ENCODE measurements at places on chromosomes 16 and 17.
A peak's percentile ranks its signal among the peaks of the same experiment; 100 is the strongest.

- no peak for DNase-seq
These were observed 31.9 kb downstream of the RNF213 start for GRCh38 chr17:80292521-80292971.

GRCh38 chr17:39981207-39981741 lies 667 bp downstream of the PSMD3 start:
- DNase-seq, result no peak

DNA sequence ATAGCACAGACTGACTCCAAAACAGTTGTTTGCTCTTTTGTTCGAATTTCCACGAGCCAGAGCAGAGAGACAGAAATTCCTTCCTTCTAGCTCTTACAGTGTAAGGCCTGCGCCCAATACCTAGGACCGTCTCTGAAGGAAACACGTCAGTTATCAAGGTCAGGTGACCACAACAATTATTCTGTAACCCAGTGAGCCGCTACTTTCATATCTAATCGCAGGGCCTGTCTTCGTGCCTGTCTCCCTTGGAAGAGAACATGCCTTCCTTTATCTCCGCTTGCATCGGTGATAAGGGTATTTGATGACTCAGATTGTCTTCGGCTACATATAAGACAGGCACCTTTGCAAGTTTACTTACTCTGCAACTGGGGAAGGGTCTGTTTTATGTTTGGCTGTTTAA lies 288.0 kb downstream of the MAF start:
- no peak for DNase-seq

DNA sequence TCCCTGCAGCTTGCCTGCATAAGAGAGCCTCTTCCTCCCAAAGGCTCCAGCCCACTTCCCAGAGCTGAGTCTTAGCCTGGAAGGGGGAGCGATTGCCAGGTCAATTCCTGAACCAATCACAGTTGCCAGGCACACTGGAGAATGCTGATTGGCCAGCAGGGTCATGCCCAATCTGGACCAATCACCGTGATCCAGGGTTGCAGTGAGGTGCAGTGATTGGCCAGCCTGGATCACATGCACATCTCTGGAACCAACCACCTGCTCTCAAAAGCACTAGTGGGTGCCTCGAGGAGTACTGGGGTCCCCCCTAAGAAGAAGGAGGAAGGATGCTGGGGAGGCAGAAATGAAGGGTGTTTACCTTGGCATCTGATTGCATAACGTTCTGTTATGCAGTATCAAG lies 18.4 kb downstream of the NAGPA start:
- DNase-seq, result no peak

- DNase-seq, result no peak
These were observed 29.0 kb downstream of the HYDIN start for GRCh38 chr16:71201556-71201955.

GRCh38 chr16:30354423-30355143 lies 525 bp downstream of the CD2BP2 start:
- peak; percentile 35 for DNase-seq

DNA sequence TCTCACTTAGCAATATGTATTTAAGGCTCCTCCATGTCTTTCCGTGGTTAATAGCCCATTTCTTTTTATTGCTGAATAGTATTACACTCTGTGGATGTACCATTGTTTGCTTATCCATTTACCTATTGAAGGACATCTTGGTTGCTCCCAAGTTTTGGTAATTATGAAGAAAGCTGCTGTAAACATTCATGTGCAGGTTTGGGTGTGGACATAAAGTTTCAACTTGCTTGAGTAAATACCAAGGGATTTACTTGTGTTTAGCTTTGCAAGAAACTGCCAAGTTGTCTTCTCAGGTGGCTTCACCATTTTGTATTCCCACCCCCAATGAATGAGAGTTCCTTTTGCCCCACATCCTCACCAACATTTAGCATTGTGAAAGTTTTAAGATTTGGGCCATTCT lies 9.5 kb downstream of the LRRC36 start:
- DNase-seq, result no peak

- no peak for DNase-seq
These were observed 4.1 kb upstream of the FAAP100 start for GRCh38 chr17:81556175-81556691.

DNA sequence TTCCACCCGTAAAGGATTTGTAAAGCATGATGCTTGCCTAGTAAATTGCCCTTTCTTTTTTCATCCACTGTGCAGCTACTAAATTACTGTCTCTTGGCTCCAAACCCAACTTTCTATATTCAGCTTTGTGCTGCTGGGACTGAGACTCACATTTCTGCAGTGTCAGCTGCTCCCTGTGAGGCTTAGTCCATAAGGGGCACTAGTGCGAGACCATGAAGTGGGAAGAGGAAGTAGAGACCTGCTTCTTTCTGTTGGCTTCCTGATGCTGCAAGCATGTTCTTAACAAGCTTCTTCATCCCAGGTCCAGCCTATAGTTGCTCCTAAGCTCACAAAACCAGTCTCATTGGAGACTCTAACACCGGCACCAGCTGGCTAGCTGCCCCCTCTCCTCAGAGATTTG lies 74.9 kb upstream of the HS3ST2 start:
- DNase-seq, result no peak

GRCh38 chr16:66443269-66443652 lies 16.2 kb downstream of the BEAN1 start:
- no peak for DNase-seq

GRCh38 chr16:85173981-85174751 lies 61.9 kb upstream of the CIBAR2 start:
- no peak for DNase-seq

GRCh38 chr17:79620207-79621038 lies 9.6 kb upstream of the RBFOX3 start:
- DNase-seq, result no peak

DNA sequence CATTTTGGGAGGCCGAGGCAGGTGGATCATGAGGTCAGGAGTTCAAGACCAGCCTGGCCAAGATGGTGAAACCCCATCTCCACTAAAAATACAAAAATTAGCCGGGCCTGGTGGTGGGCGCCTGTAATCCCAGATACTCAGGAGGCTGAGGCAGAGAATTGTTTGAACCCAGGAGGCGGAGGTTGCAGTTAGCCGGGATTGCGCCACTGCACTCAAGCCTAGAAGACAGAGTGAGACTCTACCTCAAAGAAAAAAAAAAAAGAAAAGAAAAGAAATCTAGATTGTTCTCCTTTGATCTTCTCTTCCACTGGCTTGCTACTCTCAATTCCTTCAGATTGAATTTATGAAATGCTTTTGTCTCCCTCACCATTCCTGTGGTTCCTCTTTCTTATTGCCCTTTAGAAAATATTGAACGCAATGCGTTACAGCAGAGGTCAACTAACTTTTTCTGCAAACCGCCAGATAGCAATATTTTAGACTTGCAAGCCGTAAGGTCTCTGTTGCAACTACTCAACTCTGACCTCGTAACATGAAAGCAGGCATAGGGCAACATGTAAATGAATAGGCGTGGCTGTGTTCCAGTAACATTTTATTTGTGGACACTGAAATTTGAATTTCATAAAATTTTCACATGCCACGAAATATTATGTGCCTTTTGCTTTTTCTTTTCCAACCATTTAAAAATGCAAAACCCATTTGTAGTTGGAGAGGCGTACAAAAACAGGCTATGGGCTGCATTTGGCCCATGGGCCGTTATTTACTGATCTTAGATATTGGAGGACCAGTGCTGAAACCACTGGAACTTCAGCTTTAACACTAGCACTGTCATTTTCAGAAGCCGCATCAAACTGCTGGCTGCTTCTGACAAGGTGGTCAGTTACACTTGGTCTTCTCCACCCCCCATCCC lies 24.8 kb downstream of the PITPNC1 start:
- no peak for DNase-seq

DNA sequence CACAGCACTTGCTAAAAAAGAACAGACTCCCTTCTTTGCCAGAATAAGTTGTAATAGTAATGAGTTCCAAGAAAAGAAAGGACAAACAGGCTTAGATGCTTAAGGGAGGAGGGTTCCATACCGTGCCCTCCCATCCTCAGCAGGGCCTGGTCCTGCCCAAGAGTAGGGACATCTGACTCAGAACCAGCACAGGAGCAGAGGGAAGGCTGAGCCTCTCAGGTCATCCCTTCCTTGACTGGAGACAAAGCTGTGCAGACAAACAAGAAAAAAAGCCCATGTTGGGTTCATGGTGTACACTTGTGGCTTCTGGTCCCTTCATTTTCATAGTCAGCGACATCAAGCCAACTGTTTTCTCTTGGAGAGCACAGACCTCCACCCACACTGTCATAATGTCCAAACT lies 44.2 kb upstream of the NDRG4 start:
- no peak for DNase-seq

GRCh38 chr16:15866451-15866850 lies 9.6 kb upstream of the MYH11 start:
- DNase-seq, result no peak

GRCh38 chr16:9929836-9930235 lies 252.4 kb downstream of the GRIN2A start:
- DNase-seq, result no peak

GRCh38 chr16:77723108-77723514 lies 797 bp downstream of the NUDT7 start:
- no peak for DNase-seq

GRCh38 chr16:85610059-85610445 lies 3.1 kb upstream of the GSE1 start:
- no peak for DNase-seq

GRCh38 chr17:61536422-61536955 lies 54.5 kb downstream of the NACA2 start:
- DNase-seq, result no peak

DNA sequence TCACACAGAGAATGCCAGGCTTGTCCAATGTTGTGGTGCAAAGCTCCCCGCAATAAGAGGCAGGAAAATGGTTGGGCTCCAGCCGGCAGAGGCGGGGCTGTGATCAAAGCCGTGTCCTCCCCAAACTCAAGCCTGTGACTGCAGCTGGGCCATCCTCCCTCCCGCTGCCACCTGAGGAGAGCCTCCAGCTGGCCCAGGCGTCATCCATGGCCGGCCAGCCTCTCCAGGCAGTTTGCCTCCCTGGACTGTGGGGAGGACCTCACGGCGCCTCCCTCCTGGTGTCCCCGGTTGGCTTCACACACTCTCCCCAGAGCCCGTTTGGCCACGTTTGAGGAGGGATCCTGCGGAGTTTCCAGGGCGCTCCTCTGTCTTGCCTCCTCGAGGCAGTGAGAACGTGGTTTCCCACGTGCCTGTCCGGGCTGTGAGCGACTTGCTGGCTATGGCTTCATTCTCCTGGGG lies 134.1 kb downstream of the IRF8 start:
- no peak for DNase-seq

DNA sequence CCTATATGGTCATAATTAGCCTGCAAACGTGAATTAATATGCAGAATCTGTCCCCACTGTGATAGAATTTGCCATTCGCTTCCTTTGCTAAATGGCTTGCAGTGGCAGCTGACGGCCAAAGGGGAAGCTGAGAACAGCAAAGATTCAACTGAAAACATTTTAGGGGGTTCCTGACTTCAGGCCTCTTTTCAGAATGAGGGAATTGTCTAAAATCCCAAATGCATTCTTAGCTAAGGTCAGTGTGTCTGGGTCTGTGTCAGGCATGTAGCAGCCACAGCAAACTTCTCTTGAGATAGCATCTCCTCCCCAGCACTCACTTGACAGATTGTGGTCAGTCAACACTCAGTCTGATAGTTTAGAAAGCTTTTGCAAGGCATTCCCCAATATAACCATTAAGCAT lies 701.1 kb downstream of the WWOX start:
- no peak for DNase-seq

- DNase-seq, result no peak
These were observed 140.5 kb upstream of the HS3ST2 start for GRCh38 chr16:22673421-22673831.

DNA sequence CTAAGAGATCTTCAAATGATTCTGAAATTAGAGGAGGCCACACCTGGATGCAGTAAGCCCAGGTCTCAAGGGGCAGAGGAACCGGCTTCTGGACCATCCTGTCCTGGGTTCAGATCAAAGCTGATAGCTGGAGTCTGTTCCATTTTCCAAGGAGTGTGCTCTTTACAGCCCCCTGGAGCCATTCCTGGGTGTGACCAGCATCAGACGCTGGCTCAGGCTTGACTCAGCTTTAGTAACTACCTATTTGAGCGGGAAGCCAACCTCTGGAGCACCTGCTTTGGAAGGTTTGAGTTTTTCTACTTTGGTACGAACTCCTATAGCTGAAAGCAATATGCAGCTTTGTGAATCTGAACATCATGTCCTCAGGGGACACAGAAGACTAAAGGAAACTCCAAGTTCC lies 12.9 kb upstream of the BBS2 start:
- DNase-seq, result no peak

- no peak for DNase-seq
These were observed 176.6 kb upstream of the IRX6 start for GRCh38 chr16:55147396-55147795.

- DNase-seq, result peak; percentile 83
These were observed at the start of the genes KCTD19 and LRRC36 for GRCh38 chr16:67326472-67327309. TSS of gene KCTD19 (minus strand) at chr16:67326741. CDS start at chr16:67326707, 34 bp downstream. TSS of gene LRRC36 (plus strand) at chr16:67326815. CDS start at chr16:67326863, 48 bp downstream.

GRCh38 chr16:59259074-59259949 lies 525.2 kb upstream of the GOT2 start:
- peak; percentile 52 for DNase-seq

GRCh38 chr17:66444031-66444430 lies 141.6 kb downstream of the PRKCA start:
- DNase-seq, result no peak

DNA sequence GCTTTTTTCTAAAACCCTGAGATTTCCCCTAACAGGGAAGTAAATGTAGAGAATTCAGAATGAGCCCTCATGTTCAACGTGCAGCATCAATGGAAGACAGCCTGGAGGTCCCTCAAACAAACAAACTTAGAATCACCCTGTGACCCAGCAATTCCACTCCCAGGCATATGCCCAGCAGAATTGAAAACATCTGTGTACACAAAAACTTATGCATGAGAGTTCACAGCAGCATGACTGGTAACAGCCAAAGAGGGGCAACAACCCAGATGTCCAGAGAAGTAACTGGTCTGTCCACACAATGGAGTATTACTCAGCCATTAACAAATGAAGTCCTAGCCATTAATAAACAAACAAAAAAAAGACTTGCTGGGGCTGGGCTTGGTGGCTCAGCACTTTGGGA lies 252.7 kb downstream of the PARN start:
- DNase-seq, result no peak

GRCh38 chr16:8572919-8573724 lies 17.2 kb downstream of the TMEM114 start:
- peak; percentile 23 for DNase-seq

- DNase-seq, result no peak
These were observed 27.1 kb downstream of the ARSG start for GRCh38 chr17:68318103-68318991.

DNA sequence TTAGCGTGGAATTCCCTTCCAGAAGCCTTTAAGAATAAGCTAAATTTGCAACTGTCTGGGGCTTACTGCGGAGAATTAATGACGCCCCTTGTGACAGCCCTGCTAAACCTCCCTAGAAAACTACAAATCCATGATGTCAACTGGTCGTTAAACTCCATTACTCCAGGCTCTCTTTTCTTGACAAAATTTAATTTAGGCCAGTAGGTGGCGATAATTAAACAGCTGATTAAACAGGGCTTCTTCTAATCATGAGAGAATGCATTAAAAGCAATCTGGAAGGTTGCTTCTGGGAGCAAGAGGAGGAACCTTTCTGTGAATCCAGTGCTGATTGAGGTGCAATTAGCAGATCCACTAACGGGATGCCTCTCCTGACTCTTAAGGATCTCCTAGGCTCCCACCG lies 8.1 kb upstream of the NLRP1 start:
- DNase-seq, result no peak

GRCh38 chr17:14150619-14151018 lies 81.3 kb downstream of the COX10 start:
- no peak for DNase-seq

GRCh38 chr17:71163121-71163812 lies 957.6 kb upstream of the SOX9 start:
- DNase-seq, result no peak

Measured in activated T-cell treated with anti-CD3 and anti-CD28 coated beads, Interleukin-2, amount 50 U/mL, for 48 hours (primary cell).